ENCODE measurements at places on chromosomes 7 and 10. TPM values are rescaled to one million over a fixed set of nuclear protein-coding genes. Genes with fewer than 3 reads are reported as not detected.
A peak's percentile ranks its signal among the peaks of the same experiment; 100 is the strongest.

DNA sequence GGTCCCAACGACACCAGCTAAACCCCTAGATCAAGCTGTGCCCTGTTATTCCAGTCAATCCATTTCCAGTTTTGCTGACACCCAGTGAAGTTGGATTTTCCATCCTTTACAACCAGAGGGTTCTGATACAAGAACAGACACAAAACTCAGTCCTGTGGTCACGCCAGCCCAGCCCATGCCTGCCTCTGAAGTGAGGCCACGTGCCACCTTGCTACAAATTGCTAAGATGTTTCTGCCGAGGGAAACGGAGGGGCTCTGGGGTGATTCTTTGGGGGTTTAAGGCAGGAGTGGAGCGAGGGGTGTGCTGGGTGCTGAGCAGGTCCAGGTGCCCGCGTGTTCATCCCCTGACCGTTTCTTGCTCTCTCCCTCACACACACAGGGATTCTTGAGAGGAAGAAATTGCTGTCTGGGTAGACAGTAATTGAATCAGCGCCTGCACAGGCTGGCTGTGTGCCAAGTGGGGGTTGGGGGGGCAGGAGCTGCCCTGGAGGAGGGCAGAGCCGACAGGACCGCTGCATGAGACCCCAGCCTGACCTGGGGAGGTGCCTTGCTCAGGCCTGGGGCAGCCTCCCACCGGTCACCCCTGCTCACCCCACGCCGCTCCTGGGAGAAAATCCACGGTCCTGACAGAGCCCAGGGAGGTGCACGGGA is 38.1 kb downstream of the ADAP1 start:
- peak; percentile 67 for DNase-seq

Gene NEUROD6
- not detected for total RNA-seq

Gene ZP3
- 0.61 TPM for total RNA-seq

Gene TMEM178B
- total RNA-seq, result 23.1 TPM

DNA sequence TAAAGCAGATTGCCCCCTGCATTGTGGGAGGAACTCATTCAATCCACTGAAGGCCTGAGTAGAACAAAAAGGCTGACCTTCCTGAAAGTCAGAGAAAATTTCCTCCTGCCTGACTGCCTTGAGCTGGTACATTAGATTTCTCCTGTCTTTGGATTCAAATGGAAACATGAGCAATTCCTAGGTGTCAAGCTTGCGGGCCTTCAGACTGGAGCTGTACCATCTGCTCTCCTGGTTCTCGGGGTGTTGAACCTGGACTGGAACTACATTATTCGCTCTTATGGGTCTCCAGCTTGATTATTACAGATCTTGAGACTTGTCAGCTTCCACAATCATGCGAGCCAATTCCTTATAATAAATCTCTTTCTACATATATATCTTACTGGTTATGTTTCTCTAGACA is 173.6 kb upstream of the STEAP4 start:
- DNase-seq, result no peak

All from heart left ventricle (tissue), 16 donors.